ENCODE measurements at places on chromosomes 7 and 10.

DNA sequence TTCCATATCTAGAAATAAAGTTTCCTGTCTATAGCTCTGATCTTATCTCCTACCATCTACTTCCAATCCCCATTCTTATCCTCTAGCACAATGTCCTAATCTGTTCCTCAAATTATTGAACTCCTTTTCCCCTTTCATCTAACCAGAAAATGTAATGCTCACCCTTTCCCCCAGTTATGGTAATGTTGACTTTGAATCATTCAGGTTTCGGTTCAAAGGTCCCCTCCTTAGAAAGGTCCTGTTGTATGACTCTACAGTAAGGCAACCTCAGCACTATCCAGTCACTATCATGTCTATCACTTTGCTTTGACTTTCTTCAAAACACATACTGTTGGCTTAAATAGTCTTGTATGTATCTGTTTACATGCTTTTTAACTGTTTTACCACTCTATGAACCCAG is 264.2 kb upstream of the PCDH15 start:
- no peak for DNase-seq

- DNase-seq: no peak
Measured at GRCh38 chr10:58322072-58322834, 12.6 kb upstream of the UBE2D1 start.

DNA sequence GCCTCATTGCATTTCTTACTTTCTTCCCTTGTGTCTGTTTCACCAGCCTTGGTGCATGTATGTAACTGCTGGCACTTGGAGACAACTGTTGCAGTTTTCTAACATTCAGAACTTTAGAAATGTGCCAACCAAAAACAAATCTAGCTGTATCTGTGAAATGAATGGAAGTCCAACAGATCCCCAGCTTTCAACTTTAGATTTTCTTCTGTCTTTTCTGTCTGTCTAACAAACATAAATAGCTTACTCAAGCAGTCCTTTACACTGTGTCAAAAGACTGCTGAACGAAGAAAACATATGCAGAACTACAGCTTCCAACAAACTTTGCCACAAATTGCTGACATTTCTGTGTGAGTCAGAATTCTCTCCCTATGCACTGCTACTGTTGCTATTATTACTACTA is 30.9 kb downstream of the SORCS1 start:
- DNase-seq: no peak

DNA sequence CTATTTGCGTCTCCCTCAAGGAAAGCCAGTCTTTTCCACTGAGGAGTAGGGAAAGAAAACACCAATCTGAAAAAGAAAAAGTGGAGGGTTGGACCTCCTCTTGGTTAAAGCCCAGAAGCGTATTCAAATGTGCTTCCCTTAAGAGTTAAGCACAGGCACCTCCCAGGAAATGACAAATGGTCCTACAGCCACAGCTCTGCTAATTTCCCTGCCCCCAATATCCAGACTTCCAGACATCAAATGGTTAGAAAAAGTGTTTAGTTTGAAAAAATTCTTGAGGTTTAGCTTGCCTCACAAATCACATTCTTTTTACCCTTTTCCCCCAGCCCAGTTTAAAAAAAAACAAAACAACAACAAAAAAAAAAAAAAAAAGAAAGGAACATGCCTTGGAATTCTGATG is 19.0 kb upstream of the COL1A2 start:
- no peak for DNase-seq

DNA sequence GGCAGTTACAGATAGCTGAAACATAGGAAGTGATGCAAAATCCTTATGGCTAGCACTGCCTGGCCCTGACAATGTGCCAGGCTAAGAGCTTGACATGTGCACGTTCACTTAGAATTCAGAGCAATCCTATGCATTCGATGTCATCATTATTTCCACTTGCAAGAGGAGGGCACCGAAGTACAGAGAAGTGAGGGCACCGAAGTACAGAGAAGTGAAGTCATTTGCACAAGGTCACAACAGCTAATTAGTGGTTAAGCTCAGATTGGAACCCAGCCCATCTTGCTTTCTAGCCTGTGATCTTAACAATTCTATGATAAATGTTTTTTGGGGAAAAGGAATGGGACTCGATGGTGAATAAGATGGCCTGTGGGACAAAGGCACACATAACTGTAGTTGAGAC is 73.4 kb downstream of the ARHGAP22 start:
- no peak for DNase-seq

DNA sequence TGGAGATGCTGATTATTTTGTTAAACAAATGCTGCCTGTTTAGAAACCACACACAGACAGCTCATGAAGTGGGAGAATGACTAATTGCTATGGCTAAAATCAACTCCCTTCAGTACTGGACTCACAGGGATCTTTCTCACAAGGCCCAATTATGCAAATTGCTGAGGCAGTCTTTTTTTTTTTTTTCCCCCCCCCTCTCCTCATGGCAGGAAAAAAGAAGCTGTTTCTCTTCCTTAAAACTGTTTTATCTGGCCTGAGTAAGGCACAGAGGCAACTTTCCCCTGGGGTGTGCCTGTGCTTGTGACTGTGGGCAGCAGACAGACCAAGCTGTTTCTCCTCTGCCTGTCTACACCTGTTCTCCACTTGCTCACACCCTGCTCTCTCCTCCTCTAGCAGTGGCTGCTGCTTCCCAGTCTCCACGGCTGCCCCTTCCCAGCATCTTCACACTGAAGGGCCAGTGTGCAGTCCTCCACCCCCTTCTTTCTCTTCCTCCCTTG is 65.4 kb upstream of the STEAP1B start:
- DNase-seq: no peak

GRCh38 chr7:6167004-6167551 is 105.3 kb downstream of the CYTH3 start:
- DNase-seq: no peak

DNA sequence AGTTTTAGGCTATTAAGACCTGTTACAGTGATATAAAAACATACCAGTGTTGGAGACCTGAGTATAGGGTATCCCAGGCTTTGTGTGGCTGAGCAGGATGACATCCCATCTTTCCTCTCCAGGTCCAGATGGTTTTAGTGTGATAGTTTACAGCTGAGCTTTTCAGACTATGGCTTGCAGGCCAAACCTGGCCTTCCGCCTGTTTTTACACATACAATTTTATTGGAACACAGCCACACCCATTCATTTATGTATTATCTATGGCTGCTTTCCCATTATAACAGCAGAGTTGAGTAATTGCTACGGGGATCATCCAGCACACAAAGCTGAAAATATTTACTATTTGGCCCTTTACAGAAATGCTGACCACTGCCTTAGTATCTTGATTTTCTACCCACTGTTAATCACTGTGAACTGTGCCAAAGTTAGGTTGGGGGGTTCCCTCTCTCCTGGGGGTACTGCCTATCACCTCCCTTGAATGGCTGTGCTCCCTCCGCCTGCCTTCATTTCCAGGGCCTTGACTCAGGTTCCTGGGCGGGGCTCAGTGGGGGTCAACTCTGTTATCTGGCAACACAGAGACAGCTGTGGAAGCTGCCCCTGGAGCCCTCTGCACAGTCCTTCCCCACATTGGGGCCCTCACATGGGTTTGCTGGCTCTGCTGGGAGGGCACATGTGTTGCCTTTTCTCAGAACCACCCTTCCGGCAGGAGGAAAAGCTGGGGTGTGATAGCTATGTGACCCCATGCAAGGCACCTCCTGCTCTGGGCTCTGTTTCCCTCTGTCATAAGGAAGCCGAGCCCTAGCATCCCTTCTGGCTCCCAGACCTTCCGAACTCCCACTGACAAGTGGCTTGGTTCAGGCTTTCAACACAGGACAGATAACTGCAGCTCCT is 40.3 kb upstream of the SH2D4B start:
- no peak for DNase-seq

GRCh38 chr10:131473645-131474044 is 162.1 kb upstream of the TCERG1L start:
- no peak for DNase-seq

DNA sequence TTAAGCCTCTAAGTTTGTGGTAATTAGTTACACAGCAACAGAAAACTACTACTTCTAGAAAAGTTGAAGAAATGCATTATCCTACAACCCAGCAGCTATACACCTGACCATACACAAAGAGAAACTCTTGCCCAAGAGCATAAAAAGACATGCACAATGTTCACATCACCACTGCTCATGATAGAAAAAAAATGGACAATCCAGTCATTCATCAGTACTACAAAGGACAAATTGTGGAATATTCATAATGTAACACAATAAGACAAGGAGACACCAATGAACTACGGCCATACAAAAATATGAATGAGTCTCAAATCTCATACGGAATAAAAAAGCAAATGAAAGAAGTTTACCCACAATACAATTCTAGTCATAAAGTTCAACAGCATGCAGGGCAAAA is 87.4 kb downstream of the ZFAND4 start:
- no peak for DNase-seq

GRCh38 chr7:117296066-117296465 is 26.8 kb downstream of the WNT2 start:
- no peak for DNase-seq

DNA sequence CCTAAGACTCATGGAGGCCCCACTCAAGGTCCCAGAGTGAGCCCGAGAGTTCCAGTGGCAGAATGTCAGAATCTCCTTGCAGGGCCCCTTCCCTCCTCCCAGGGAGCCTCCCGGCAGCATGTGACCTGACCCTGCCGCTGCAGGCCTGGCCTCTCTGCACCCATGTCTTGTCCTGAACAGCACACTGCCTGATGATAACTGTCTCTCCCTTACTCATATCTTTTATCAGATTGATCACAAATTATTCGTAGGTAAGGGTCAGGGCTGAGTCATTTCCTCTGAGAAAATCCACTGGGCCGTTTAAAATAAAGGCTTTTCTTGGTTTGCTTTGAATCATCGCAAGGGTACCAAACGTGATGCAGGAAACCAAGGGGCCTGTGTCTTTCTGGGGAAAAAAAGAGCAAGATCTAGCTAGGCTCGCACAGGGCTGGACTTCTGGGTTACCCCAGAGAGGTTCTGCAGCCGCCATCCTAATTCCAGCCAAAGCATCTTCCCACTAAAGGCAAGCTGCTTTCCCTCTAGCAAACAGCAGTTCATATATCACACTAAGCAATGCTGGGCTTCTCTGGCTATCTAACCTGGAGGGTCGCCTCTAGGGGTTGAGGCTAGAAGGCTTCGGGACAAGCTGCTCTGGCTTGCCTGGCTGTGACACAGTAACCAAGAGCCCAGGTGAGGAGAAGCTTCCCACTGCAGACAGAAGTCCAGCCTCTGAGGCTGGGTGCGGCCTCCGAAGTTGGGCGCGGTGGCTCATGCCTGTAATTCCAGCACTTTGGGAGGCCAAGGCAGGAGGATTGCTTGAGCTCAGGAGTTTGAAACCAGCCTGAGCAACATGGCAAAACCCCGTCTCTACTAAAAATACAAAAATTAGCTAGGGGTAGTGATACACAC is 104.9 kb downstream of the SPDYE5 start:
- no peak for DNase-seq

- no peak for DNase-seq
Measured at GRCh38 chr7:105532709-105533460, 884 bp downstream of the RINT1 start.

- DNase-seq: no peak
Measured at GRCh38 chr10:125016123-125016522, 74.2 kb downstream of the ZRANB1 start.

DNA sequence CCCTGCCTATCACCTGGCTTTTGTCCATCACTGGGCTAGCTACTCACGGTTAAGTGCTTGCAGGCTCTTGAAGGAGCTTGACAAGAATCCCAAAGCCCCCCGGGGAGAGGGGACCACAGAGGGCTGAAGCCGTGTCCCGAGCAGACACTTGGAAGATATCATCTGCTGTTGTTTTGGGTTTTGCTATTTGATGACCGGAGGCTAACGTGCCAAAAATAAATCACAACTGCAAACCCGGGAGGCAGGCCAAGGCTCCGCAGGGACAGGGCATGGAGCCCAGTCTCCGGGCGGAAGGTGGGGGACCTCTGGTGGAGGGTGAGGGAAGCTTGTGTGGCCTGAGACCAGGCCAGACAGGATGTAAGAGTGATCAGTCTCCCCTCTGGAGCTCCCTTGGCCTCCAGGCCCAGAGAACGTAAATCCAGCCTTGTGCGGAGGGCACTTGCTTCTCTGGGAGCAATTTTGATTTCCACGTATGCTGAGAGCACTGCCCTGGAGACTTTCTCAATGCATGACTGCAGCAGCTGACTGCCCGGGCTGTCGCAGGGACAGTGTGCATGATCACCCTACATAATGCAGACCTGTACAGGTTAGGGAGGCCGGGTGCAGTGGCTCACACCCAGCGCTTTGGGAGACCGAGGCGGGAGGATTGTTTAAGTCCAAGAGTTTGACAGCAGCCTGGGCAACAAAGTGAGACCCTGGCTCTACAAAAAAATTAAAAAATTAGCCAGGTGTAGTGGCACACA is at the start of gene PHKG1:
Gene PHKG1, minus strand, starts transcription at position 164 of the 743 bp plus-strand sequence. CDS start 4,011 bp downstream, outside the sequence.
- no peak for DNase-seq

GRCh38 chr10:18233775-18234174 is 93.6 kb downstream of the CACNB2 start:
- no peak for DNase-seq

- DNase-seq: no peak
Measured at GRCh38 chr10:49664006-49664841, 15.2 kb upstream of the C10orf53 start.

GRCh38 chr7:64871761-64872160 is 31.3 kb upstream of the ZNF273 start:
- no peak for DNase-seq

DNA sequence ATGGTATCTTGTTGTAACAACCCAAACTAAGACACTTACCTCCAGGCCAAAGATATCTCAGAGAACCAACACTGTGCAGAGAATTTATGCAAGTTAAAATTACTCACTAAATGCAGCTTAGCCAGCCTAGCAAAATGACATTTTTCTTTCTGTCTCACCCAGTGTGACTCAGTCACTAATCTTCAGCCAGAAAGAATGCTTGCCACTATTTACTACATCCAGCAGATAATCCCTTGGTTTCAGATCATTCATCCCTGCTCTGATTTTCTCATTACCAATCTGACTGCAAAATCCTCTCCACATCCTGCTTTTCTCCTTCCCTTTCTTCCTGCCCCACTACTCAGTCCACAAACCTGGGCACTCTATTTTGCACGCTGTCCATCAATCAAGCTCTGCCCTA is 93.5 kb upstream of the NEBL start:
- DNase-seq: no peak

GRCh38 chr10:12353399-12354242 is 4.3 kb downstream of the CAMK1D start:
- DNase-seq: no peak

GRCh38 chr7:1914321-1914720 is 244.2 kb downstream of the ELFN1 start:
- DNase-seq: no peak

All from activated CD8-positive, alpha-beta memory T cell treated with anti-CD3 and anti-CD28 coated beads for 4 hours (primary cell).